ENCODE measurements at places on chromosomes 3 and 15.

- DNase-seq, result no peak
Observed at GRCh38 chr15:40336744-40337122, 4.0 kb downstream of the CCDC9B start.

- DNase-seq, result no peak
Observed at GRCh38 chr3:115099134-115099985, 47.7 kb downstream of the ZBTB20 start.

GRCh38 chr3:178750639-178751300, 214.5 kb downstream of the KCNMB2 start:
- DNase-seq, result no peak

DNA sequence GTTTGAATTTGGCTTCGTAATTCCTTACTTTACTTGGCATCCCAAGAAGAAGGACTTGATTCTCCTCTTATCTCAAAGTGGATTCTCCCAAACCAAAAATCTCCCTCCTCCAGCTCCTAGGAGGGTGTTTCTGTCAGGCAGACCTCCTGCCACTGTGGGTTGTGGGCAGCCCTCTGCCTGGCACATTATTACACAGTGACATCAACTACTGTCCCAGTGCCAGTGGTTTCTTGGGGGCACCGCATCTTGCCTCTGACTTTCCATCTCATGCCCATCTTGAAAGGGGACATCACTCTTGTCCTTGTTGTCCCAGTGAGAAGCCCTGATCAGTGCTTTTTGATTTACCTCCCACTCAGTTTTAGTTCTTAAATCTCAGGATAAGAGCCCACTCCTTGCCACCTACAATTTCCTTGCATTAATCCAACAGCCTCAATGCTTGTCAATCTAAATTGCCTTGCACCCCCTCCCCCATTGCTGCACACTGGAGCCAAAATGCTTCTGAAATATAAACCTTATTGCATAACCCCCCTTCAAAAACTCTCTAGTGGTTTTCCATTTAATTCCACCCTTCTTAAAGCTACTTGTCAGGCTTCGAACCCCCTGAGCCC, 81.0 kb downstream of the TRAK1 start:
- no peak for DNase-seq

- DNase-seq, result no peak
Observed at GRCh38 chr15:95953032-95953431, 377.5 kb upstream of the NR2F2 start.

- DNase-seq, result no peak
Observed at GRCh38 chr3:39346785-39347585, 17.5 kb downstream of the CCR8 start.

DNA sequence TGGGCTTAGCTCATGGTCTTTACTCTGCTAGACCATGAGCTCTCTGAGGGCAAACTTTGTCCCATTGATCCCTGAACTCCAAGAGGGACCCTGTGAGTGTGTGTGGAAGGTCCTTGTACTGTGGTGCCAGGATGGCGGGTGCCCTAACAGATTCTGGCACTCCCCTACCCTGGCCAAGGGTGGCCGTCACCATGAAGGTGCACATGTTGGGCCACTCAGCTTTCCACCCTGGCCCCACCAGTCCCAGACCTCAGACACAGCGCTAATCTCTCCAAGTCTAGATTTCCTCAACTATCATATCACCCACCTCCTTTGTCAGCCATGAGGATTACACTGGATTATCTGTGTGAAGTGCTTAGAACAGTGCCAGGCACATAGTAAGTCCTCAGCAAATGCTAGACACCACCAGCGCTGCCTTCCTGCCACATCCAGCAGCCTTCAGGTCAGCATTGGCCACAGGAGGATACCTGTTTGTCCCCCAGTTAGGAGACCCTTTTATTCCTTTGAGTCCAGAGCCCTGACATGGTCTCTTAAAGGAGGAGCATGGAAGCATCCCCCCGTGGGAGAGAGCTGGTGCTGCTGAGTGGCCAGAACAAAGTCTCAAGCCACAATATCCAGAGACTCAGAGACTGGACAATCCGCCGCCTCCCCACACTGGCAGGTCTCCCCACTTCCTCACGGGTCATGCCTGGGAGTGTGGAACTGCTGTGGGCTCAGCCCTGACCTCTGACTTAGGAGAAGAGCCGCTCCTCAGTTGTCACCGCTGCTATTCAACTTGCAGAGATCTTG, 44.5 kb upstream of the SLCO2A1 start:
- DNase-seq, result no peak

DNA sequence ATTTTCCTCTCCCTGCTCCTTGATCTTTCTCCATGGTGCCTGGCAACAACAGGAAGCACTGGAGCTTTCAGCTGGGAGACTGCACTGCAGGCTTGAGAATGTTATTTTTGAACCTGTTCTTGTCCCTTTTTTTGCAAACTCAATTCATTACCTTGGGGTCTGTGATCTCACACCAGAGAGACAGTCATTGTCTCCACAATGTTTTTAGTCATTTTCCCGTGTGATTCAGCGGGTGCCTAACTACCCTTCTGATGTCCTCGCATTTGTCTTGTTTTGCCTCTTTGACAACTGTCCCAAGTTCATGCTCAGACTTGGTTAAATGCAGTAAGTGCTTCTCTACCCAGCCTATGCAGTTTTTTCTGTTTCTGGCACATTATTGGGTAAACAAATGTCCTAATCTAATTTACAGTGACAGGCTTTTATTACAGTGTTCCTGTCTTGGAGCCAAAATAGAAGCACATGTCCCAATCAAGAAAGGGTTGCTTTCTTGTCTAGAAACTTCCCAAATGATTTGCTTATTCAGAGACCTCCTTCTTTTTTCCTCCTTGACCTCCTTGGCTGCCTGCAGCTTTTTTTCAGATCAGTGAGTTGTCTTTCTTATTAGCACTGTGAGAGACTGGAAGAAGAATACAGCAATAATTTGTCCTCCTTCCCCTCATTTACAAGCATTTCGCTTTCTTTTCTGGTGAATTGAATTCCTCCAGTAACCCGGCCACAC, 162.4 kb downstream of the NSUN3 start:
- no peak for DNase-seq

DNA sequence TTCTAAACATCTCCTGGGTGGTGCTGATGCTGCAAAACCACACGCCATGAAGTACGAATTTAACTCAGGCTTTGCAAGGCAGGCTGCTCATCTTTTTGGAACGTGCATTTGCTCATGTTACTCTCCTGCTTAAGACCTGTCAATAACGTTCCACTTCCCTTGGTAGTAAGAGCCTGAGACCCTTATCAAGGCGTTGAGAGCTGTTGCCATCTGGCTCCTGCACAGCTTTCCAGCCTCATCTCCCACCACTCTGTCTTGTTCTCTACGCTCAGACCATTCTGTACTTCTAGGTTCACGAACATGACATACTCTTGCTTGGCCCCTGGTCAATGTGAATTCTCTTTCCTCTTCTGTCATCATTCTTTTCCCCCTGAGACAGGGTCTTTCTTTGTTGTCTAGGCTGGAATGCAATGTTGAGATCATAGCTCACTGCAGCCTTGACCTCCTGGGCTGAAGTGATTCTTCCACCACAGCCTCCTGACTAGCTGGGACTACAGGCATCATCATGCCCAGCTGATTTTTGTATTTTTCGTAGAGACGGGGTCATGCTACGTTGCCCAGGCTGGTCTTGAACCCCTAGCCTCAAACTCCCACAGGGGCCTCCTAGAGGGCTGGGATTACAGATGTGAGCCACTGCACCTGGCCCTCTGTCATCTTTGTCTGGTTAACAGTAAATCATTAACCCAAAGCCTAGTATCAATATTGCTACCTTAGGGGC, 202.8 kb downstream of the CADPS start:
- DNase-seq, result no peak

- no peak for DNase-seq
Observed at GRCh38 chr15:100350434-100351226, 8.9 kb upstream of the ADAMTS17 start.
